ENCODE measurements at places on chromosomes 13 and 19. TPM values are rescaled to one million over a fixed set of nuclear protein-coding genes. Genes with fewer than 3 reads are reported as not detected.

Gene ZIC5
- not detected for total RNA-seq

Gene MAMSTR
- 38.4 TPM for total RNA-seq

Gene PRX
- 1.4 TPM for total RNA-seq

Gene PSG11
- total RNA-seq: not detected

Gene KLK2
- not detected for total RNA-seq

Gene LENG1
- total RNA-seq: 10.2 TPM

Gene ZNF626
- 8.1 TPM for total RNA-seq

Gene PCDH17
- total RNA-seq: 0.53 TPM

Gene COL5A3
- 9.6 TPM for total RNA-seq

Gene CEACAM8
- not detected for total RNA-seq

Gene MCEMP1
- 0.36 TPM for total RNA-seq

Gene SYNE4
- total RNA-seq: 0.23 TPM

Gene NAXD
- total RNA-seq: 59.2 TPM

Gene NLRP12
- 0.23 TPM for total RNA-seq

Gene SIGLEC12
- 0.20 TPM for total RNA-seq

Gene CEACAM7
- total RNA-seq: not detected

Gene WIZ
- 16.6 TPM for total RNA-seq

Gene CTU1
- total RNA-seq: 9.1 TPM

Gene NCR1
- total RNA-seq: not detected

Gene PSG6
- total RNA-seq: not detected

Gene CLPTM1
- total RNA-seq: 90.1 TPM

Gene VAV1
- 1.7 TPM for total RNA-seq

Gene IGFL4
- not detected for total RNA-seq

Gene PSG4
- not detected for total RNA-seq

Gene LAIR1
- total RNA-seq: 6.2 TPM

Gene FGF22
- total RNA-seq: not detected

Gene TRMT1
- total RNA-seq: 45.3 TPM

Gene PTH2
- total RNA-seq: not detected

Gene CNFN
- total RNA-seq: not detected

Gene KLK4
- not detected for total RNA-seq

Gene NLRP5
- not detected for total RNA-seq

Gene OR7A5
- not detected for total RNA-seq
